ENCODE measurements at places on chromosomes 6 and 20.

- peak; percentile 93 for DNase-seq
These were observed 2.9 kb upstream of the BMP6 start for GRCh38 chr6:7723041-7723447.

DNA sequence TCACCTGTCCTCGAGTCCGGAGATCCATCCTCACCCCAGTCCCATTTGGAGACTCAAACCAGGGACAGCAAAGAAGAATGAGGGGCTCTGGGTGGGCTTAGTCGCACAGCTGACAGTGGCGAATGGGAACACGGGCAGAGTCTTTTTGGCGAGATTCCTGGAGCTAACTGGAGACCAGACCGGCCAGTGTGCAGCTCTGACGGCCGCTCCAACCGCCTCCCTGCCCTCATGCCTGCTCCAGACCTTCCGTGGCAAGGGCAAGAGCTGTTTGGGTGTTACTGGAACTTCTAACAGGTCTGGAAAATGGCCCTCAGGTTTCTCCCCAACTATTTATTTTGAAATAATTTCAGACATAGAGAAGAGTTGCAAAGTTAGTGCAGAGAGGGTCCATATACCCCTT is 75.6 kb downstream of the IRF4 start:
- peak; percentile 61 for DNase-seq

DNA sequence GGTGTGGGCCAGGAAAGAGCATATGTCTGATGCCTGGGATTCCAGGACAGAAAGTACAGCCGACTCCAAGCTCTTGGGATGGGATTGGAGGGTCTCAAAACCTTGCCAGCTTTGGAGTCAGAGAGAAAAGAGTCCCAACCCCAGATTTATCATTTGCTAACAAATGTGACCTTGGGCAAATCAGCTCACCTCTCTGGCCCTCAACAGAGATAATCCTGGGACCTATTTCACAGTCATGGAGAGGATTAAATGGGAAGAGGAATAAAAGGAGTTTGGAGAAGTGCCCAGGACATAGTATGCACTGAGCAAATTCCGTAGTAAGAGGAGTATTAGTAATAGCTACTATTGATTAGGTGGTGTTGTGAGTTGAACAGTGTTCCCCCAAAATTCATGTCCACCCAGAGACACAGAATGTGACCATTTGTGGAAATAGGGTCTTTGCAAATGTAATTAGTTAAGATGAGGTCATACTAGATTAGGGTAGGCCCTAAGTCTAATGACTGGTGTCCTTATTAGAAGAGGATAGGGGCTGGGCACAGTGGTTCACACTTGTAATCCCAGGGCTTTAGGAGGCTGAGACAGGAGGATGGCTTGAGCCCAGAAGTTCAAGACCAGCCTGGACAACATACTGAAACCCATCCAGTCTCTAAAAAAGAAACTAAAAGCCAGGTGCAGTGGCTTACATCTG is 17.1 kb downstream of the RIPOR3 start:
- no peak for DNase-seq

- DNase-seq: no peak
These were observed 402.7 kb upstream of the AGPAT4 start for GRCh38 chr6:161676586-161676985.
